ENCODE measurements at places on chromosomes 16 and 17. TPM values are rescaled to one million over a fixed set of nuclear protein-coding genes. Genes with fewer than 3 reads are reported as not detected.

- DNase-seq, result no peak
Observed at GRCh38 chr17:39618246-39618913, 8.4 kb upstream of the PPP1R1B start.

GRCh38 chr17:80455784-80456183 is 20.6 kb downstream of the NPTX1 start:
- no peak for DNase-seq

The CENPT gene
- total RNA-seq, result 70.9 TPM

The TNFSF13 gene
- 0.20 TPM for total RNA-seq

The CDC6 gene
- total RNA-seq, result 86.1 TPM

The ITGAX gene
- not detected for total RNA-seq

DNA sequence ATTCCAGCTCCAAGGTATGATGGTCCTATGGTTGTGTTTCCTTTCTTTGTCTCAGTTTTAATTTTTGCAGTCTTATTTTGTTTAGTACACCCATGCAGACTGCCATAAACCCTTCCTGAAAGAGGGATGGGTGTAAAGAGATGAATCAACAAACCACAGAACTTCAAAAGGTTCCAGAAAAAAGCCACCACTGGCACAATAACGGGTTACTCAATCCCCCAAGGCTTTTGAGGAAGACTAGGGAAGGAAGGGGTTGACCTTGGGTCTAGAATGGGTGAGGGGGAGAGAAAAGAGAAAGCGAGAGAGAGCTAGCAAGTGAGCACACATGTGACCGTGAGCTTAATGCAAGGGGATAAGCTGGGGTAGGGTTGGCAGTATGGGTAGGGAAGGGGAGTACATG is 168.1 kb downstream of the XYLT1 start:
- no peak for DNase-seq
